ENCODE measurements at places on chromosomes 3 and 15.

DNA sequence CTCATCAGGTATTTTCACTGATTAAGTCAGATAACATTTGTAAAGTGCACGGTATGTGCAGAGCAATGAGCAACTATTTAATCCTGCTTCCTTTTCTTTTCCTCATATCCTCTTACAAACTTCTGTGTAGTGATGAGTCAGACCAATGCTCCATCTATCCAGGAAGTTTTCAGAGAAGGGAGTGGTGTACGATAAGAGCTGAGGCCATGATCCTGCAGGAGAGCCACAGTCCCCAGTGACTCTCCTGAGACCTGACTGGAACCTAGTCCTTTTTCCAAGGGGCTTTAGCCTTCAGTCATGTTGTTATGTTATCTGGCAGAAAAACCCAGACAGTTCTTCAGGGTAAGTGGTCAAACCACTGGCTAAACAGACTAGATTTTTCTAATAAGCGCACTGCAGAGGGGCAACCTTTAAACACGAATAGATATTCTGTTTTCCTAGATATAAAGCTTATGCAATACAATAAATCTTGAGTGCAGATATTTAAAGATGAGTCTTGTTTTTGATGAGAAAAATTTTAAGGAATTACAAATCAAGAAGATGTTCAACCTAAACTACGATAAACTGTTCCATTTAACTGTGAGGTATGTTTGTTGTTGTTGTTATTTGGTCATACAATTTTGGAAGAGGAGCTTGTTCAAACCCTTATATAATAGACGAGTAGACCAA, 110.5 kb upstream of the RAP2B start:
- DNase-seq = no peak

GRCh38 chr15:73940061-73940981, 14.1 kb downstream of the LOXL1 start:
- DNase-seq = no peak

GRCh38 chr15:78206326-78207109, 27.8 kb downstream of the ACSBG1 start:
- DNase-seq = no peak

DNA sequence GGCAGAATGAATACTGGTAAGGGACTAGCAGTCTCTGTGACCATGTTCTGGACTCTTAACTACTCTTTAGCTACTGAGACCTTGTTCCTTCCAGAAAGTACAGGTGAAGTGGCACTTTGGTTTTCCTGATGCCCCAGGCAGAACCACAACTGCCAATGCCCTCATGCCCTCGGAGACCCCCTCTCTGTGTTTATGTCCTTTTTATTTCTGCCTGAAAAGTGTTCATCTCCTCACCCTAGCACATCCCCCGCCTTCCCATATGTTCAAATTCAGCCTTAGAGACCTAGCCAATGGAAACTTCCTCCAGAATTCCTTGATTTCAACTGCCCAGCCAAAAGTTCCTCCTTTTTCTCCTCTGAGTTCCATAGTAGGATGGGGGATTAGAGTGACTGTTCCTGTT, 23.3 kb upstream of the RASGRF1 start:
- no peak for DNase-seq

DNA sequence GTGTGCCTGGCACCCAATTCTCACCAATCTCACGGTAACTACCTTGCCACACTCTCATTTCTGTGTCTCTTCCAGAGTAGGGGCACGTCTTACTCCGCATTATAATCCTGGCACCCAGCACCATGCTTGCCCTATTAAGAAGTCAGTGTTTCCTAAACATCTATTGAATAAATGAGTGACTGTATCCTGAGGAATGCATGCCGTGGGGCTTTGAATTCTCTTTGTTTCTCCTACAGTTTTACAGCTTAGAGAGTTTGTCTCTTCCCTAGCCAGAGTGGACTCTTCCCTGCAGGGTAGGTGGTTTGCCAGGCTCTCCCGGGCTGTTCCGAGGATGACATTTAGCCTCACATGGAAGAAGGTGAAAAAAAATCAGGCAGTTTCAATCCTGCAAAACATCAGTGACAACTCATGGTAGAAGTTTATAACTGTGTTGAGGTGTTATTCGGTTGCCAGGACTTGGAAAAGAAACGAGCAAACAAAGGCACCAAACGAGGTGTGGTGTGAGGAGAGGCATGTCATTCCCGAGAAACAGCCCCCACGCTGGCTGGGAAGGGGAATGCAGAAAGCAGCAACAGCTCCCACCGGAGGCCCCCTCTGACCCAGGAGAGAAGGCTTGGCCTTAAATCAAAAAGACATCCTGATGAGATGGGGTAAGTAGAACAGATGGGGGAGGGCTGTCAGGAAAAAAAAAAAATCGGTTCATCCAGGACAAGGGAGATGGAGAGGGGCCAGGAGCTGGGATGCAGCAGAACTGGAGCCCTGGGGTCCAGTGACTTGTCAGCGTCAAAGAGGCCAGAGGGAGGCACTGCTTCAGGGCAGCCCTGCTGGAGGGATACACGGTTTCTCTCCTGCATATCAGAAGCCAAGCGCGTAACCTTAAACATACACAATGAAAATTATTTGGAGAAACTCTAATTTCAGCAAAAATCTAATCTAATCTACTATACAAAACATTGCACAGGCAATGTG, 168.4 kb upstream of the ARRDC4 start:
- no peak for DNase-seq

DNA sequence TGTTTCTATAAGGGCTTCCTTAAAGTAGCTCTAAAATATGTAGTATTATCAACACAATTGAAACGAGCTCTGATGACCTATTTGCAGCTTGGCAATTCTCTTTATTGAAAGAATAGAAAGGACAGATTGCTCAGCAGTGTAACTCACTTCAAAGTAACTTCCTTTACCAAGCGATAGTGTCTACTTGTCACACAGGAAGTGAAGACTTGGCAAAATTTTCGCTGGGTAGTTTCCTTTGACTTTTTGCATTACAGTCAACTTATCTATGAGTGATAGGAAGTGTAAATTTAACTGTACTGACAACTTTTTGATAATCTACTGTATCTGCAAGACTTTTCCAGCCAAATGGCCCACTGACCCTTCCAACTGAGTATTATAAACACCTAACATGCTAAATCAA, 22.8 kb downstream of the SLC9A9 start:
- no peak for DNase-seq

GRCh38 chr15:53875139-53875538, 103.1 kb upstream of the UNC13C start:
- no peak for DNase-seq

- DNase-seq = no peak
Observed at GRCh38 chr3:188431553-188431952, 277.6 kb downstream of the LPP start.

- no peak for DNase-seq
Observed at GRCh38 chr3:193872265-193872753, 263.6 kb upstream of the HES1 start.

- DNase-seq = no peak
Observed at GRCh38 chr15:33888176-33888575, 80.1 kb upstream of the CHRM5 start.

DNA sequence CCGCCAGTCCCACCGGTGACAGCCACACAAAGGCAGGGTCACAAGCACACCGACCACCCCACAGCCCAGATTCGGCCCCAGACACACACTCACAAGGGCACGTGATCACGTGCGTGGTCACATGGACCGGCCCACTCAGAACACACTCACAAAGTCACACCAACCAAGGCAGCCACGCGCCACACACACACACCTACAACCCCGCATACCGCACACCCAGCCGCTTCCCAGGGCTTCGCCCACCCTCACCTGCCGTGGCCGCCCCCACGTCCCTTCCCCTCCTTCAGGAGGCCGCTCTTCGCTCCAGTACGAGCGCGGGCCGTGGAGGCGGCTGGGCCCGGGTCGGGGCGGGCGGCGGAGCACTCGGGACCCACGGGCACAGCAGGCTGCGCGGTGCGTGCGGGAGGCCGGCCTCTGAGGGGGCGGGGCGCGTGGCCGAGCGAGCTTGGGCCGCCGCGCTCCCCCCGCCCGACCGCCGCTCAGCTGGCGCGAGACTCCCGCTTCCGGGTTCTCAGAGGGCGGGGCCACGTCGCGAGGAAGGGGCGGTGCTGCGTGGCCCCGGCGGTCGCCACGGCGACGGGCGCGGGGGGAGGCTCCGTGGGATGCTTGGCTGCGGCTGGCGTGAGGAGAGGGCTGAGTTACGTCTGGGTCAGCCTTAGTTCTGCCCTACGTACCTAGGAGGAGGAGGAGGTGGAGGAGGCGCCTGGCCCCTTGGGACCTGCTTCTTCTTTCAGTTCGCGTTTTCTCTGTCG, at the start of gene SPG21:
SPG21 (minus strand) TSS at position 499 of the 752 bp plus-strand sequence. CDS start 6,345 bp downstream, outside the sequence.
- DNase-seq = peak; percentile 76

GRCh38 chr15:31323627-31324026, 3.0 kb upstream of the KLF13 start:
- DNase-seq = no peak

GRCh38 chr3:16838561-16838960, 46.2 kb upstream of the PLCL2 start:
- no peak for DNase-seq

GRCh38 chr3:46573701-46574100, 7.6 kb upstream of the LRRC2 start:
- DNase-seq = no peak

GRCh38 chr3:17742880-17743657, 638 bp upstream of the TBC1D5 start:
- DNase-seq = no peak

- no peak for DNase-seq
Observed at GRCh38 chr3:46903341-46904302, 26.1 kb downstream of the PTH1R start.

- DNase-seq = no peak
Observed at GRCh38 chr3:105425153-105425502, 58.4 kb downstream of the ALCAM start.

DNA sequence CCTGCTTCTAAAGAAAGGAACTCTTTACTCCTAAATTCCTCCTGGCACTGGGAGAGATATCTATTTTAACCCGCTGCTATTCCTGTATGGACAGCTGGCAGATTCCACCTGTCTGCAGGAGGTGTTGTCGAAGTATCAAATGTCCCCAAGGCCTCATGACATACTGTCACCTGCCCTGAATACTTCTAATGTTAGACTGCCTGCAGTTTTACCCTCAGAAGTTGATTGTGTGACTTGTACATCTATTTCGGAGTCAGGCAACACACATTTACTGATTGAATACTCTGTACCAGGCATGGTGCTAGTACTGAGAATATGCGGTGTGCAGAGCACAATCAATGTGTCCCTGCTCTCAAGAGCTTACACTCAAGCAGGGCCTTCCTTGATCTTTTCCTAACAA, 38.6 kb downstream of the PDZRN3 start:
- no peak for DNase-seq

DNA sequence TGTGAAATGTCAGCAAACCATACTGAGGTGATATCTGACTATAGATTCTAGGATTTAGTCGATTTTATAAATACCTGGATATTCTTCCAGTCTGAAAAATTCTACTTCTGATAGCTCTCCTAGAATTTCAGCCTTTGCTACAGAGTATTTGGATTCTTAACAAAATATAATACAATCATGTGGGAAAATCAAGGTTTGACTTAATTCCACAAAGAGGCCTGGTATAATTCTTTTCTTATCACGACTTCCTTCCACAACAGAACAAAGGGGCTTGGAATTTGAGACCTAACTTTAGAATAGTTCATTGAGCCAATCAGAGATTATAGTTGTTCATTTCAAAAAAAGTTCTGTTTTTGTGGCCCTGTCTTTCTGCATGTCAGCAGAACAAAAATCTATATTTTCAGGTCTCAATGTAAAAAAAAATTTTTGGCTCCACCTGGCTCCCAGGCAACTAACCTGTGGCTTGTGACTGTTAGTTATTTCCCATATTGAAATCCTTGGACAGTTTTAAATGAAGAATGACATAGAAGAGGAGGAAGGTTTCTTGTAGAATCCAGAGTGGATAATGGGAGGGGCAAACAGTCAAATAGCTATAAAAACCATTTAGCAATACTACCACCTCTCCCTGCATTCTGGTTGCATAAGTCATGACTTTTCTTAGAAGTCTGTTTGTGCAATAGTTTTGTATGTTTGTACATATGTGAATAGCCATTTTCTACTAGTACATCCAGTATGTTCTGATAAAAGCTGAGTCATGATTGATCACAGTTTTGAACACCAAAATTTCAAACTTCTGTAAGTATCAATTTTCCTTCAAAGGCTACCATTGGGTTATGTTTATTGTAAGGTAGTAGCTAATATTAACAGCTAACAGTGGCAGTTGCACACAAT, 4.0 kb downstream of the TM4SF1 start:
- no peak for DNase-seq

GRCh38 chr3:183824761-183825455, 469 bp downstream of the MAP6D1 start:
- DNase-seq = no peak
